ENCODE measurements at places on chromosomes 12 and 14. TPM values are rescaled to one million over a fixed set of nuclear protein-coding genes. Genes with fewer than 3 reads are reported as not detected.
A peak's percentile ranks its signal among the peaks of the same experiment; 100 is the strongest.

DNA sequence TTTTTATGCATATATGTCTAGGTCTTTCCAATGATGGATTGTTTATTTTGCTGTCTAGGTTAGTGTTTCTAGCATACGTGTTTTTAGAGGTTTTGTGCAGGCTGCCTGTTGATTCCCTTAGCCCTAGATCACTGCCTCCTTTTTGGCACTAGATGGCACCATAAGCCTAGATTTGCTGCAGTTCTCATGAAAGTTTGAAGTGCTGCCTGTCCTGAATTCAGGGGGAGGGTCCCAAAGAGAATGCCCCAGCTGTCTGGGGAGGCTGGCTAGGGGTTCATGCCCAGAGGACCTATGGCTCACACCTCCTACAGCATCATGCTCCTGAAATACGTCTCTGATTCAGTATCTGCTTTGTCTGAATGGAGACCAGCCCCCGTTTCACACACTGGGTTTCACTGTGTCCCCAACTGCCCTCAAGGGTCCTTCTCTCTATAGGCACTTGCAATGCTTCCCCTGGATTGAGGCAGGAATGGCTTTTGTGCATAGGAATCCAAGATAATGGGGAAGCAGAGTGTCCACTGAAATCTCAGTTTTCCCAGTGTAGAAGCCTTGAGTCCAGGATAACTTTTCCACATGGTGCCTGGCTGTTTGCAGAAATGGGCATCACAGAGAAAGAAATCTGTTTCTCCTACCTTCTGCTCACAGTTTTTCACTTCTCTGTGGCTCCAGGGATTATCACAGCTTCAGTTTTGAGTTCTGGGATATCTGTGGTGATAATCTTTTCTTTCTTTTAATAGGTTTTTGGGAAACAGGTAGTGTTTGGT is 14.2 kb upstream of the TXNRD1 start:
- no peak for DNase-seq

Gene APOF
- not detected for polyA plus RNA-seq

Gene KRT83
- 0.07 TPM for polyA plus RNA-seq

DNA sequence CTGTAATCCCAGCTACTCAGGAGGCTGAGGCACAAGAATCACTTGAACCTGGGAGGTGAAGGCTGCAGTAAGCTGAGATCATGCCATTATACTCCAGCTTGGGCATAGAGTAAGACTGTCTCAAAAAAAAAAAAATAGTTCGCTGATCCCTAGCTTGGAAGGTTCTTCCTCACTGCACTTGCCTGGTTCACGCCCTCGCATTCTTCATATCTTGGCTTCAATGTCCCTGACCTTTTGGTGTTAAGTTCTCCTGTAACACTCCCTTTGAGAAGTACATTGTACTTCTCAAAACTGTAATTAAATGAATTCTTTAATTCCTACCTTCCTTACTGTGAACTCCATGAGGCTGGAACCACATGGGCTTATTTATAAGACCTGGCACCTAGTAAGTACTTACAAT is 16.5 kb upstream of the TPCN1 start:
- no peak for DNase-seq

Gene KRT74
- not detected for polyA plus RNA-seq

DNA sequence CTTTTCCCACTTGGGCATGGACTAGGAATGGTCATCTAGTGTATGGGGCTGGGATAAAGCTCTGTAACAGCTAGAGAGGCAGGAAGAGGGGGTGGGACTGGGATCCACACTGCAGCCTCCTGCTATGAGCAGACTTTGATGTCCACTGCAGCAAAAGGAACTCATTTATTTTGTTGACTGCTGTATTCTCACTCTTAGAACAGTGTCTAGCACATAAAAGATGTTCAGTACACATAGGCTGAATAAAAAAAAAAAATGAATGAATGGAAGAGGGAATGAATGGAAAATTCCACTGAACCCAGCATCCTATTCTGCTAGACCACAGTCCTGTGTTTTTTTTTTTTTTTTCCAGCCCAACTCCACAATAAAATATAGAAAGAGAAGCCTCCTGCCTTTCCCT is 106.2 kb upstream of the NOS1 start:
- no peak for DNase-seq

Gene MSRB3
- polyA plus RNA-seq = 76.0 TPM

Gene SERPINA10
- polyA plus RNA-seq = not detected

- DNase-seq = no peak
Measured at GRCh38 chr12:42854826-42855225, 265.3 kb upstream of the PRICKLE1 start.

DNA sequence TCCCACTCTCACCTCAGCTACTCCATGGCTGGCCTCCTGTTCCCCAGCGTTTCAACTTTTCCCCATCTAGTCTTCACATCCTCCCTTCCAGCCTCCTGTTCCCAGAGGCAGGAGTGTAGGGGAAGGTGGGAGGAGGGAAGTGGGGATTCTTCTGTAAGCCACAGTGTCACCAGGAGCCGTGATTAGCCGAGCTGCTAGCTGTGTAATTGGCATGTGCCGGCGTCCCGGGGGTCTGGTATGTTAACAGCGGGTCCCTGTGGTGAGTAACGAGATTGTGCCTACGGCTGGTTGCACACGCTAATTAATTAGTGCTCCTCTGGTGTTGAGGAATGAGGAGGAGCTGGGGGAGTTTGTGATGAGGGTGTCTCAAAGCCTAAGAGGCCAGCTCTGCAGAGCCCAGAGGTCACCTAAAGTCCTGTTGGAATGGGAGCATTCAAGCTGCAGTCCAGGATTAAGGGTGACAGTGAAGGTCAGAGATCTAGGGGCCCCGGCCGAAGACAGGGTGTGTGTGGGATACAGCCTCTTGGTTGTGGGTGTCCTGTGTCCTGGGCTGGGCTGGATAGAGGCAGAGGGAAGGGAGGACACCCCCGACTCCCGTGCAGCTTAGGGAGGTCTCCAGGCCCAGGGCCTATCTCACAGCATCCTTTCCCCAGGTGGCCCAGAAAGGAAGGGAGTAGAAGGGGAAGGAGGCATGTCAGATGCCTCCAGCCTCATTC is 10.0 kb upstream of the CALCOCO1 start:
- no peak for DNase-seq

Gene SIX6
- not detected for polyA plus RNA-seq

- DNase-seq = no peak
Measured at GRCh38 chr14:74326369-74327152, 21.7 kb upstream of the VRTN start.

GRCh38 chr12:53948650-53949593 is 5.8 kb upstream of the HOXC12 start:
- DNase-seq = no peak

- DNase-seq = no peak
Measured at GRCh38 chr14:33951183-33951840, 438 bp upstream of the EGLN3 start.

GRCh38 chr12:106918746-106919145 is 37.0 kb upstream of the TMEM263 start:
- no peak for DNase-seq

Gene AKAP5
- polyA plus RNA-seq = 0.17 TPM

DNA sequence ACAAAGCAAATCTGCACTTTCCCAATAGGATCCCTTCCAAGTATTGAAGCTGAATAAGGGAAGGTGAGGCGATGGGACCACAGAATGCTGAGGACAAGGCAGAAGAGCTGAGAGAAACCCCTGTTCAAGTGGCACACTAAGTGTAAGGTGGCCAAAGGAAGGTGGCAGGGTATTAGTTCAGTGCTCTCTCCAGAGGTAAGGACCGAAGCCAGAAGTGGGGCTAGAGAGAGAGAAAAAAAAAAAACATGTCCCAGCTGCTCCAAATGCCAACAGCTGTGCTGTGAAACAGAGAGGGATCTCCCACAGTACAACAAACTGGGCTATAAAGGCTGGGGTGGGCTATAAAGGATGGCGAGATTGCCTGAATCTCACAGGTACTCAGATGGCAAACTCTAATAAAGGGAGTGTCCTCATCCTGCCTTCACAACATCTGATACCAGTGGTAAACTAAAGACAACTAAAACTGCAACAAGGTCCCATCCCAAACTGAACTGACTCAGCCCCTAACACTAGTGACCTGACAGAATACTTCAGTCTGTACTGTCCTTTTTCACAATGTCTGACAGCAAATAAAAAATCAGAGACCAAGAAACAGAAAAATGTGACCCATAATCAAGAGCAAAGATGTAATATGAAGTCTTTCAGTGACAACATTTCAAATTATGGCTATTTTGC is 47.9 kb downstream of the CDK17 start:
- DNase-seq = no peak

DNA sequence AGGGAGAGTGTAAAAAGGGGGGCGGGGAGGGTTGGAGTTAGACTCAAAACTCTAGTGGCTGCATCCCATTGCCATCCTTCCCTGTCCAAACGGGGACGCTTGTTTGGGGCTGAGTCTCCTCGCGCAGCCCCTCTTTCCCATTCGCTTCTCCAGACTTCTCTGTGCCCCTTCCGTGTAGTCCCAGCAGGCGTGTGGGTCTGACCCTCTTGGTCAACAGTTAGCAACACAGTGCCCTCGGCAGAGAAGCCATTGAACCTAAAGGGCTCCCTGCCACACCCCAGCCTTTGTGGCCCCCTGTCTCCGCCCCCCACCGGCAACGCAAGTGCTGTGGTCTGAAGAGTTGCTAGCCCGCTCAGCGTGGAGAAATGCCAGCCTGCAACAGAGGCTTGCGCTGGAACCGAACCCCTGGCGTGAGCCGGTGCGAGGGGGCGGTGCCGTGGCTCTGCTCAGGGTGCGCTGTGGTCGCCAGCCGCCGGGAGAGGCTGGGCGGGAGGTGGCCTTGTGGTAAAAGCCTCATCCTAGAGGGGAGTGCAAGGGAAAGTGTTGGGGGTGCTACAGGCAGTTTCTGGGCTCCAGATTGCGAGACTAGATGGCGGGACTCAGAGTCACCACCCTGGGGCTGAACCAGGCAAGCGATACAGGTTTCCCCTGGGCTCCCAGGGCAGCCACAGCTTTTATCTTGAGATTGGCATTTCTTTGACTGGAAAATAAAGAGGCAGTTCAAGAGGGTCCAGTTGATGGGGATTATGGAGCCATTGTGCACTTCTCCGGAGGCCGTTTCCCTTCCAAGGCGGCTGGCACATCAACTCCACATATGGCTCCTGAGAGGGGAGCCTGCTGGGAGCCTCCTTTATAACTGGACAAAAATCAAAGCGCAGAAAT is 2.1 kb downstream of the PLXNC1 start:
- DNase-seq = no peak

DNA sequence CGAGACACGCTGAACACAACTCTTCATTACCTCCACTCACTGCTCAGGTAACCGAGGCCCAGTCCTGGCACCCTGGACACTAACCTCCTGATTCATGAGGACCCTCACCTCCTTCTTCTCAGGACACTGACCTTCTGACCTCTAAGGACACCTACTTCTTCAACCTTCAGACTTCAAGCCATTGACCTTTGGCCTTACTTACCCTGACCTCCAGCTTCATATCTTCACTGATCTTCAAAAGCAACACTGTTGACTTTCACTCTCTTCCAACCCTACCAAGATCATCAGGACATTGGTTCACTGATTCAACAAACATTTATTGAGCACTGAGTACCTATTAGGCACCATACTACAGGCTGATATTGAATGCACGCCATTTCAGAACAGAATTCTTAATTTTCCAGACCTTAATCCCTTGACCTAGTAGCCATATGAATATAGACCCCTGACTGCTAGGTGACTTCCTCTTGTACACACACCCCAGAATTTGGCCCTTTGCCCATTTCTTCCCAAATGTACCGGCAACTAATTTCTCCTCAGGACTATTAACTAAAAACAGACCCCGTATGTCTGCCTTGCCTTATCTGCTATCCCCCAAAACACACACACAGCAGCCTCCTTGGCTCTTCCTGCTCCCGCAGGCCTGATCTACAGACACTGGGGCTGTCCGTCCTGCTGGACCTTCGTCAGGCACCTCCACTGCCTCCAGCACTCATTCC is 5.8 kb downstream of the ARHGEF40 start:
- no peak for DNase-seq

DNA sequence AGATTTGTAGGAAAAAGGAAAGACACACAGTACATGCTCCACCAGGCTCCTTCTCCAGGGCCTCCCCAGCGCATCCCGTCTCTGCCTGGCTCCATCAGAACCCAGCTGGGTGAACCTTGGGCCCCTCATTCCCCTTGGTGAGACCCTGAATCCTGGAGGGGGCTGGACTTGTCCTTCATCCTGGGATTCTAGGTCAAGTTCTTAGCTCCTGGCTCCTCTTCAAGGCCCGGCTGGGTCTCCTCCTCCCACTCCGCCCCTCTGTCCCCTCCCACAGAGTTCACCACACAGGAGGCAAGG is 49.2 kb downstream of the PSMA6 start:
- no peak for DNase-seq

DNA sequence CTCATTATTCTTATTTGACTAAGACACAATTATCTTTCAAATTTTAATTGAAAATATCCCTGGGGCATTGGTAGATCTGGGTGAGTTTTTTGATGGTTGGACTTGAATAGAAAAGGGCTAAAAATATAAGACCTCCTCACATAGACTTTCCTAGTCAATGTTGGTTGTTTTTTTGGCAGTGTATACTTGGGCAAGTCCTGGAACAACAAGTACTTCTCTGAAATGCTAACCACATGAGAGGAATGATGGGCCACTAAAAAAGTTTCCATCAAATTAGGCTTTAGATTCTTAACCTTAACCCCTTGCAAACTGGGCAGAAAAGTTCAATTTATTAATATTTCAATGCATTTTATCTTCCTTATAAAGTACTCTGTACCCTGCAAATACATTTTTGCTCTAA is 97.6 kb downstream of the FGD4 start:
- no peak for DNase-seq

GRCh38 chr14:54625112-54625511 is 58.2 kb downstream of the SAMD4A start:
- DNase-seq = no peak

DNA sequence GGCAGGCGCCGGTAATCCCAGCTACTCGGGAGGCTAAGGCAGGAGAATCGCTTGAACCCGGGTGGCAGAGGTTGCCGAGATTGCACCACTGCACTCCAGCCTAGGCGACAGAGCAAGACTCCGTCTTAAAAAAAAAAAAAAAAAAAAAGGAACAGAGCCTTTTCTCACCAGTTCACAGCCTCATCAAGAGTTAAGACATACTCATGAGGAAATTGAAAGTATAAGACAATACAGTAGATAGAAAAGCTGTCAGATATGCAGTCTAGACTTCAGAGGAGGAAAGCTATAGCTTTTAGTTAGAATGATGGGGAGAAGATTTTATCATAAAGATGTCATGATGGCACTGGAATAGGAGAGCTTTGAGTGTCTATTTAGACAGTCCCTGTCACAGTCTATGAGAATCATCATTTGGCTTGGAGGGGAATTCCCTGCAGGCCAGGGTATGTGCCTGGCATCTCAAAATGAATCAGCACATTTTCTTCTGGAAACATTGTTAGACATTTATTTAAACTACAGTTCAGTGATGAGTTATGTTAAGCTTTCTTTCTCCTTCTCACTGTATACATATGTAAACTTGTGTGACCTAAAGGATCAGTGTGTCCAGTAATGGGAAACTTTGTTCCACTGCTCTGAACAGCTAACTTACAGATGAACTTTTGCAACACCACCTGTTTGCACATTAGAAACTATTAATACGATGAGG is 2.9 kb upstream of the RAB35 start:
- DNase-seq = peak; percentile 9

GRCh38 chr14:78567343-78567742 is 397.2 kb downstream of the NRXN3 start:
- DNase-seq = no peak

- DNase-seq = no peak
Measured at GRCh38 chr12:29152981-29153630, 4.0 kb downstream of the FAR2 start.

- DNase-seq = no peak
Measured at GRCh38 chr12:44296624-44297197, 460.8 kb downstream of the TMEM117 start.
